ENCODE measurements at places on chromosomes 12 and 14. TPM values are rescaled to one million over a fixed set of nuclear protein-coding genes. Genes with fewer than 3 reads are reported as not detected.

The MSI1 gene
- total RNA-seq = 1.3 TPM

The SLC10A1 gene
- total RNA-seq = not detected

The GALNT16 gene
- 13.1 TPM for total RNA-seq

The VWF gene
- total RNA-seq = 183 TPM

The ADCK1 gene
- total RNA-seq = 8.0 TPM

The OAS2 gene
- total RNA-seq = 11.7 TPM

The DHRS2 gene
- total RNA-seq = 0.31 TPM

The SLC8A3 gene
- 0.98 TPM for total RNA-seq

The C12orf50 gene
- total RNA-seq = 0.13 TPM

The VRTN gene
- not detected for total RNA-seq

- H3K4me1 ChIP-seq = no peaks in the 10 kb centered on the region
- no peak overlapping the region for H3K4me3 ChIP-seq
- H3K27me3 ChIP-seq = no peaks in the 10 kb centered on the region
- no peaks in the 10 kb centered on the region for H3K36me3 ChIP-seq
- no peak for DNase-seq
- no peak overlapping the region for H3K27ac ChIP-seq
These were observed 75.3 kb downstream of the PTPRR start for GRCh38 chr12:70845268-70845667.

DNA sequence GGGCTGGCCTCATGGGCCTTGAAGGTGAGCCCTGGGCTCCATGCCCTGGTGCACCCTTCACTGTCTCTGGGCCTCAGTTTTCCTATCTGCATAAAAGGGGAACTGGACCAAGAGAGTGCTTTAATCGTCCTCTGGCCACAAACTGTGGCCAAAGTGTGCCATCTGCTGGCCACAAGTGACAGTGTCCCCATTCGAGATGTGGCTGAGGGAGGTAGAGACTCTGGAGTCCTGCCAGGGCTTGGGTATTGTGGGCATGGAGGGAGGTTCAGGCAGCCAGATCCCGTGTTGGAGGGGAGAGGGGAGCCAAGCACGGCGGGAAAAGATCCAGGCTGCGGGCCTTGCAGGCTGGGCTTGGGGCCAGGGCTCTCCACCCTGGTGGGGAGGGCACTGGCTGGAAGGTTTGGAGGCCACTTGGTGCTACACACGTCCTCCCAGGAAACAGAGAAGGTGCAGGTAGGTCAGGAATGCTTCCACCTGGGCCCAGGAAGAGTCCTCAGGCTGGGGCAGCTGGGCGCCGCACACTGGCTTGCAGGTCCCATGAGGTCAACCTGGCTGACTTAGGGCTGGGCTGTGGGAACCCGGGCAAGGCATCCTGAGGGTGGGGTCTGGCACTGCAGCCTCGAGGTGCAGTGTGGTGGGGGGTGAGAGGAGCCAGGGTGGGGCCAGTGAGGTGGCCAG, 7.3 kb upstream of the KIF26A start:
- H3K4me1 ChIP-seq = peaks cover 3% of the 10 kb centered on the region
- peaks cover 8% of the 10 kb centered on the region for H3K27me3 ChIP-seq
- no peak overlapping the region for H3K27ac ChIP-seq
- DNase-seq = peak; percentile 76
- no peak overlapping the region for H3K4me3 ChIP-seq

GRCh38 chr12:100737168-100737567, 57.4 kb upstream of the ANO4 start:
- no peaks in the 10 kb centered on the region for H3K27me3 ChIP-seq
- no peak overlapping the region for H3K27ac ChIP-seq
- no peak overlapping the region for H3K4me3 ChIP-seq
- no peak for DNase-seq

GRCh38 chr12:124884587-124885438, 21.1 kb upstream of the SCARB1 start:
- peaks cover 5% of the 10 kb centered on the region for H3K4me1 ChIP-seq
- H3K36me3 ChIP-seq = no peaks in the 10 kb centered on the region
- no peaks in the 10 kb centered on the region for H3K27me3 ChIP-seq
- no peak overlapping the region for H3K4me3 ChIP-seq

- DNase-seq = no peak
- H3K4me1 ChIP-seq = no peaks in the 10 kb centered on the region
- H3K27ac ChIP-seq = no peak overlapping the region
- no peaks in the 10 kb centered on the region for H3K27me3 ChIP-seq
- H3K36me3 ChIP-seq = no peaks in the 10 kb centered on the region
These were observed 52.5 kb downstream of the KANSL2 start for GRCh38 chr12:48629541-48629940.

GRCh38 chr12:69931569-69931968, 106.5 kb downstream of the MYRFL start:
- no peak overlapping the region for H3K4me3 ChIP-seq
- H3K27me3 ChIP-seq = no peaks in the 10 kb centered on the region
- no peaks in the 10 kb centered on the region for H3K36me3 ChIP-seq
- no peak overlapping the region for H3K27ac ChIP-seq
- no peak for DNase-seq

- no peaks in the 10 kb centered on the region for H3K36me3 ChIP-seq
- peaks cover 49% of the 10 kb centered on the region for H3K4me1 ChIP-seq
- H3K27me3 ChIP-seq = no peaks in the 10 kb centered on the region
- H3K27ac ChIP-seq = peak overlapping the region; percentile 71
- no peak overlapping the region for H3K4me3 ChIP-seq
These were observed 24.7 kb upstream of the GPR132 start for GRCh38 chr14:105089746-105090492.

- no peaks in the 10 kb centered on the region for H3K36me3 ChIP-seq
- peaks cover 12% of the 10 kb centered on the region for H3K4me1 ChIP-seq
- H3K27me3 ChIP-seq = no peaks in the 10 kb centered on the region
These were observed 210.0 kb downstream of the PPM1H start for GRCh38 chr12:62724947-62725451.

- DNase-seq = no peak
- no peaks in the 10 kb centered on the region for H3K36me3 ChIP-seq
- H3K27me3 ChIP-seq = no peaks in the 10 kb centered on the region
- H3K27ac ChIP-seq = no peak overlapping the region
- H3K4me1 ChIP-seq = no peaks in the 10 kb centered on the region
- no peak overlapping the region for H3K4me3 ChIP-seq
These were observed 7.3 kb upstream of the RESF1 start for GRCh38 chr12:31951939-31952338.

- no peak for DNase-seq
- H3K4me3 ChIP-seq = no peak overlapping the region
- H3K27ac ChIP-seq = no peak overlapping the region
These were observed 19.1 kb downstream of the HELB start for GRCh38 chr12:66321435-66321834.

- H3K4me3 ChIP-seq = peak overlapping the region; percentile 45
- H3K4me1 ChIP-seq = no peaks in the 10 kb centered on the region
- H3K27ac ChIP-seq = peak overlapping the region; percentile 25
- DNase-seq = peak; percentile 85
- H3K27me3 ChIP-seq = no peaks in the 10 kb centered on the region
These were observed 180.8 kb downstream of the ADCK1 start for GRCh38 chr14:77980475-77981321.

DNA sequence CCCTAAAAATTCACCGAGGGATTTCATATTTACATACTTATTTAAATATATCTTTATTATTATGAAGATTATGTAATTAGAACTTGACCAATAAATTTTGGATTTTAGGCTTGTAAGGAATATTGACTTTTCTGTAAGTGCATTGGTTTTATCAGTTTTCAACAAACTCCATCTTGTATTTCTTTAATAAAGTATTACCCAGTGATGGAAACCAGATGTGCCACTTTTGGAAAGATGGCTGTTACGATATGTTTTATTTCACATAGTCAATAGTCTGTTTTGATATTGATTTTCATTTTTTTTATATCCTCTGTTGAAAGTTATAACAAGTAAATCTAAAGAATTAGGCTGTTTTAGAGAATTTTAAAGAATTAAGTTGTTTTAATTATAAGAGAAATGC, 1.8 kb downstream of the MON2 start:
- H3K27ac ChIP-seq = no peak overlapping the region
- no peaks in the 10 kb centered on the region for H3K27me3 ChIP-seq
- H3K4me1 ChIP-seq = peaks cover 2% of the 10 kb centered on the region
- H3K36me3 ChIP-seq = no peaks in the 10 kb centered on the region

DNA sequence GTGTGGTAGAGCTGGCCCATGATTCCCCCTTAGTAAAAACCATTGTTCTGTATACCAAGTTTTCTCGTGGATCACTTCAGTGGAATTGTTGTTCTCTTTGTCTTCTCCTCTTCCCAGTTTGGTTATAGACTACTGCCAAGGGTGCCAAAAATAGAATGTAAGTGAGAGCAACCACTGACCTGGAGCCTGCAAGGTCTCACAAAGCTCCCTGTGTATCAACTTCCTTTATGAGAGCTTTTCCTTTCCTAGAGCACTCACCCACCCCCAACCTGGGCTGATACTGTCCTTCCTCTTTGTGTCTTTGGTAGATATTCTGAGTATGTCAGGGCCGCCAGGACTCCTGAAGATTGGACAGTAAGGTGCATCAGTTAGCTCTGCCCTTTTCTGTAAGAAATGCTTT, 101.0 kb downstream of the SCN8A start:
- H3K27me3 ChIP-seq = no peaks in the 10 kb centered on the region
- no peaks in the 10 kb centered on the region for H3K4me1 ChIP-seq
- no peaks in the 10 kb centered on the region for H3K36me3 ChIP-seq
- DNase-seq = no peak
- no peak overlapping the region for H3K27ac ChIP-seq

DNA sequence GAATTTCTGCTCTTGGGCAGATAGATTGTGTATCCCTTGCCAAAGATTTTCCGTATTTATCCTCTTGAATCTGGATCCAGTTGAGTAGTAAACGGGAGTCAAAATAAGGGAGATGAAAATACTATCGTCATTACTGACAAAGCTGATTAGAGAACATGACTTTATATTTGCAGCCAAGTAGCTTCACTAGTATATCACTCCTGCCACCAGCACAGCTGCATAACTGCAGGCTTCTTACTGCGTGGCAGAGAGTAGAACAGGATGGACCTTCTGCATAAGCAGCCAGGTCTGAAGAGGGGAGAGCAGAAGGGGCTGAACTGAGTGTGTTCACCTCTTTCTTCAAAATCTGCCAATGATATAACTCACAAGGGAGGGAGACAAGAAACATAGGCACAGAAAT, 283.7 kb downstream of the FBXL14 start:
- DNase-seq = no peak
- H3K36me3 ChIP-seq = no peaks in the 10 kb centered on the region
- no peak overlapping the region for H3K4me3 ChIP-seq
- H3K27me3 ChIP-seq = no peaks in the 10 kb centered on the region
- H3K27ac ChIP-seq = no peak overlapping the region

DNA sequence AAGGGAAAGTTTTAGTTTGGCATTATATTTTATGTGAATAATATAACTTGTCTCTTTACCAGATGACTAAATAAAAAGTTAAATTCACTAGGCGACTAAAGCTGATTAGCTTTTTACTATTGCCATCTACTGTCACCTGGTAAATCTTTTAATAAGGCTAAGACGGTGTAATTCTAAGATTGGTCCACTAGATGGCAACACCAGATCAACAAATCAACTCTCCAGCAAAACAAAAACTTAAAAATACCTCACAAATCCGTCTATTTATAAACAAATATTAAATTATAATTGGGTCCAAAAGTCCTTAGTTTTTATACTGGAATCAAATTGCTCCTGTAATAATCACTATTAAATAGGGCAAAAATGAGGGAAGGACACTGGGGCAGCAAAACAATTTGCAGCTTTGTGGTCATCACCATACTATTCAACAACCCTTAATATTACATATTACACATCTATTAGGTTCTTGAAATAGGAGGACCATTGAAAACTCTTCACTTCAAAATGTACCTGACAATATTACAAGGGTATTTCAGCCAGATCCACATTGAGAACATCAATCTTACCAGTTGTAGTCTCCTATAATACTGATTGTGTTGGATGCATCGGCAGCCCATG, 47.9 kb downstream of the GALC start:
- H3K36me3 ChIP-seq = peaks cover 2% of the 10 kb centered on the region
- no peak overlapping the region for H3K27ac ChIP-seq
- H3K27me3 ChIP-seq = no peaks in the 10 kb centered on the region
- H3K4me3 ChIP-seq = no peak overlapping the region
- no peaks in the 10 kb centered on the region for H3K4me1 ChIP-seq

DNA sequence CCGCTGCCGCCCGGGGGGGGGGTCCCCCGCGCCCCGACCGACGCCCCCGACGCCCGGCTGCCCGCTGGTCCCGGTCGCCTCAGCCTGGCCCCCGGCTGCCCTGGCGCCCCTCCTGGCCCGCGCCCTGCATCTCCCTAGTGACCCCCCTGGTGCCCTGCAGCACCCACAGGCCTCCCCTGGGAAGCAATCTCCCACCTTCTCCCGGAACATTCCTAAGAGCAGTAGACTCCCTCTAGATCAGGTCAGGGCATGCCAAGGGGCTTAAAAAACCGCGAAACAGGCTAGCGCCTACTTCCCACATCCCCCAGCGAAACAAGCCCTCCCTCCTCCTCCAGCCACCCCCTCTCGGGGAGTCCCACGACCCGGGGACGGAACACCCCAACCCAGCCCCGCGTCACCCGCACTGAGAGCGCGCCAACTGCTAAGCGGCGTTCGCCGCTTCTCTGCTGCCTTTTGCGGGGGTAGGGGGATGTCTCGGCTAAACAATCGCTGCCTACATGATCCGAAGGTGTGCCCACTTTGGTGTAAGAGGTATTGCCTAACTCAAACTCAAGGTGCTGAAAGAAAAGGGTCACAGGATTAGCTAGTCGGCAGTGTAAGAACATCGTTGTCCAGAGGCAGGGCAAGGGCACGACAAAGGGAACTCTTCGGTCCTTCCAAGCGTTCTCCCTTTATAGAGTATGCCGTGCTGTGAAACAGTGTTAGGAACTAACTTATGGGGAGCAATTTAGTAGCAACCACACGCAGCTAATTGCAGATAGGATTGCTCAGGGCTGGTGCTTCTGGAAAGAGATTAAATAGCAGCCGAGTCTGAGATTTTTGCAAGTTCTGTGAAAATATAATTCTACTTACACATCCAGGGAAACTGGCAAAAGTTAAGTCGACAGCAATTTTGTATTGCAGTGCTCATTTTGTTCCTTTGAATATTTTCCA, 619 bp upstream of the NTN4 start:
- peak; percentile 80 for DNase-seq
- H3K27me3 ChIP-seq = peaks cover 3% of the 10 kb centered on the region
- H3K4me3 ChIP-seq = peak overlapping the region; percentile 80

DNA sequence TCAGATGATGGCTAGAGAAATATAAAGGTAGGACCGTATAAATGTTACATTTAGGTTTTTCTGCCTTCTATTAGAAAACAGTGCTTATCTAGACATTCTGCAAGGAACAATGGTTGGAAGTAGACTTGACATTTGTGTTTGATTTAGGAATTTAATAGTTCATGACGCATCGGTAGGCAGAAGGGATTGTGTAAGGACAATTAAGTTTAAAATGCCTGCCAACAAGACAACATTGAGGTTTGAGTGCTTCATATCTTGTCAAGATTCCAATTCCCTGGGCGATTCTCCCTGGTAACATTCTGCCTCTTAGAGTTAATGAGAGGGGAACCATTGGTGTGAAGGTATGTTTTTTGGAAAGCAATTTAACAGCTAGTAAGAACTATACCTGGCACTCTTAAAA, 186.8 kb upstream of the RBM19 start:
- H3K27ac ChIP-seq = no peak overlapping the region
- H3K4me3 ChIP-seq = no peak overlapping the region
- DNase-seq = no peak
- no peaks in the 10 kb centered on the region for H3K36me3 ChIP-seq
- no peaks in the 10 kb centered on the region for H3K27me3 ChIP-seq
- H3K4me1 ChIP-seq = no peaks in the 10 kb centered on the region
